ENCODE measurements at places on chromosomes 13 and 19.

- no peak for DNase-seq
- H3K4me3 ChIP-seq = no peak within 1 kb of the TSS
- H3K36me3 ChIP-seq = no peaks in the 10 kb centered on the region
These were observed at the start of gene TEKTIP1 for GRCh38 chr19:3538965-3539755. Gene TEKTIP1 (plus strand): TSS chr19:3539174. CDS start chr19:3539178, 4 bp downstream.

- H3K36me3 ChIP-seq = peaks cover 5% of the 10 kb centered on the region
- no peak overlapping the region for H3K27ac ChIP-seq
These were observed 1345.0 kb upstream of the SLC10A2 start for GRCh38 chr13:104411141-104411765.

DNA sequence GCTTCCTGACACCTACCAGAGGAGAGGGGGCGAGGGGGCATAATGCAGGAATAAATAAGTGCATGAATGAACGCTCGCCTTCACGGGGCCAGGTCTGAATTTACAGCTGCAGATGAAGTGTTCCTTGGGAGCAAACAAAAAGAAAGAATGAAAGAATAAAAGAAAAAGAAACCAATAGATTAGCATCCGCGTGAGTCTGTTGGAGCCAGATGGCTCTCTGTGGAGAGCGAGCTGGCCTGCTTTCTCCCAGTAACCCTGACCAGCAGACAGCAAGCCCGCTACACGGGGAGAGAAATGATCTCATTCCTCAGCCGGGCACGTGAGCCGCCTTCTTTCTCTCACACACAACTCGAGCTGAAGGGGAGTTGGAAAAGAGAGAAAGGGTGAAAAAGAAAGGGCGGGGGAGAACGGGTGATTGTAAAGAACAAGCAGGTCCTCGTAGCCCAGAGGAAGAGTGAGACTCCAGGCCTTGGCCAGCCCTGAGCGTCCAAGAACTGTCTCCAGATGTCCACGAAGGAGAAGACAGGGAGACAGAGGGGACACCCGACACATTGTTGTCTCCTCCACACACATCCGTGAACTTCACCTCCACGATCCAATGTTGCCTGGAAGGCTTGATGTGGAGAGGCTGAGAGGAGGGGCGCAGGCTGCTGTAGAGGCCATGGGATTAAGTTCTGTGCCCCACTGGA is 81.4 kb downstream of the RNASEH2B start:
- DNase-seq = no peak
- no peak overlapping the region for H3K27ac ChIP-seq
- no peaks in the 10 kb centered on the region for H3K27me3 ChIP-seq
- H3K4me3 ChIP-seq = no peak overlapping the region
- H3K4me1 ChIP-seq = peaks cover 20% of the 10 kb centered on the region

- DNase-seq = no peak
- peaks cover 20% of the 10 kb centered on the region for H3K4me1 ChIP-seq
- H3K27ac ChIP-seq = no peak overlapping the region
- no peak overlapping the region for H3K4me3 ChIP-seq
These were observed 48.8 kb upstream of the RAP2A start for GRCh38 chr13:97385146-97385545.

DNA sequence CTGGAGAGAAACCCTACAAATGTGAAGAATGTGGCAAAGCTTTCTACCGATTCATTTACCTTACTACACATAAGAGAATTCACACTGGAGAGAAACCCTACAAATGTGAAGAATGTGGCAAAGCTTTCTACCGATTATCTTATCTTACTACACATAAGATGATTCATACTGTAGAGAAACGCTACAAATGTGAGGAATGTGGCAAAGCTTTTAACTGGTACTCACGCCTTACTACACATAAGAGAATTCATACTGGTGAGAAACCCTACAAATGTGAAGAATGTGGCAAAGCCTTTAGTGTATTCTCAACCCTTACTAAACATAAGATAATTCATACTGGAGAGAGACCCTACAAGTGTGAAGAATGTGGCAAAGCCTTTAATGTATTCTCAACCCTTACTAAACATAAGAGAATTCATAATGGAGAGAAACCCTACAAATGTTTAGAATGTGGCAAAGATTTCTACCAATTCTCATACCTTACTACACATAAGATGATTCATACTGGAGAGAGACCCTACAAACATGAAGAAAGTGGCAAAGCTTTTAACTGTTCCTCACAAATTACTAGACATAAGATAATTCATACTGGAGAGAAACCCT is 12.9 kb upstream of the ZNF493 start:
- peaks cover 68% of the 10 kb centered on the region for H3K36me3 ChIP-seq
- no peak overlapping the region for H3K27ac ChIP-seq
- H3K4me3 ChIP-seq = no peak overlapping the region
- H3K27me3 ChIP-seq = no peaks in the 10 kb centered on the region
- DNase-seq = no peak
- no peaks in the 10 kb centered on the region for H3K4me1 ChIP-seq

GRCh38 chr13:45658586-45659235 is 43.2 kb upstream of the ERICH6B start:
- peaks cover 11% of the 10 kb centered on the region for H3K27me3 ChIP-seq
- no peak overlapping the region for H3K4me3 ChIP-seq
- no peaks in the 10 kb centered on the region for H3K36me3 ChIP-seq
- no peak for DNase-seq

- no peaks in the 10 kb centered on the region for H3K27me3 ChIP-seq
- no peaks in the 10 kb centered on the region for H3K36me3 ChIP-seq
- no peak overlapping the region for H3K4me3 ChIP-seq
- no peak for DNase-seq
- no peak overlapping the region for H3K27ac ChIP-seq
- no peaks in the 10 kb centered on the region for H3K4me1 ChIP-seq
These were observed 118.4 kb downstream of the DPF1 start for GRCh38 chr19:38105574-38105973.

DNA sequence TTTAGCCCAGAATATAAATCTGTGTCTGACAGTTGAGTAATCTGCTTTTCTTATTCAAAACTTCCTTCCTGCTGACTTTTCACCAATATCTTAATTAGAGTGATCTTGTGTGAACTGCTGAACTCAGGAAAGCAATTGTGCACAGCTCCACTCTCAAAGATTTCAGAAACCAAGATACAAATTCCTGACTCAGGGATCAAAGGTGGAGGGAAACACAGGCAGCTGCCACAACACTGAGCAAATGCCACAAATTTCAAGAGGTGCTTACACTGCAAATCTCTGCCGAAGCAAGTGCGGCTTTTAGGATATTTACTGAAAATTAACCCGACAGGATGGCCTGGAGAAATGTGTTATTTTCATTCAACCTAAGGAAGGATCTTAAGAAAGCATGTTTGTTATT is 111.4 kb downstream of the STOML3 start:
- peaks cover 8% of the 10 kb centered on the region for H3K27me3 ChIP-seq
- no peak for DNase-seq
- H3K4me3 ChIP-seq = no peak overlapping the region
- no peaks in the 10 kb centered on the region for H3K4me1 ChIP-seq

GRCh38 chr13:65901723-65902122 is 1328.4 kb downstream of the PCDH9 start:
- no peaks in the 10 kb centered on the region for H3K27me3 ChIP-seq
- H3K36me3 ChIP-seq = no peaks in the 10 kb centered on the region
- DNase-seq = no peak
- H3K4me1 ChIP-seq = no peaks in the 10 kb centered on the region
- H3K27ac ChIP-seq = no peak overlapping the region
